HepG2 (cell line): ENCODE measurements at places on chromosomes 2 and 18.
A peak's percentile ranks its signal among the peaks of the same experiment; 100 is the strongest.

GRCh38 chr18:22643731-22644130 lies 226.0 kb upstream of the CTAGE1 start:
- no peak for DNase-seq
- H3K4me3 ChIP-seq, result no peak overlapping the region
- H3K27me3 ChIP-seq, result no peaks in the 10 kb centered on the region

- no peaks in the 10 kb centered on the region for H3K36me3 ChIP-seq
- no peaks in the 10 kb centered on the region for H3K27me3 ChIP-seq
- no peaks in the 10 kb centered on the region for H3K4me1 ChIP-seq
- no peak for DNase-seq
- H3K27ac ChIP-seq, result no peak overlapping the region
Observed at GRCh38 chr2:52210161-52210560, 1178.2 kb upstream of the NRXN1 start.

DNA sequence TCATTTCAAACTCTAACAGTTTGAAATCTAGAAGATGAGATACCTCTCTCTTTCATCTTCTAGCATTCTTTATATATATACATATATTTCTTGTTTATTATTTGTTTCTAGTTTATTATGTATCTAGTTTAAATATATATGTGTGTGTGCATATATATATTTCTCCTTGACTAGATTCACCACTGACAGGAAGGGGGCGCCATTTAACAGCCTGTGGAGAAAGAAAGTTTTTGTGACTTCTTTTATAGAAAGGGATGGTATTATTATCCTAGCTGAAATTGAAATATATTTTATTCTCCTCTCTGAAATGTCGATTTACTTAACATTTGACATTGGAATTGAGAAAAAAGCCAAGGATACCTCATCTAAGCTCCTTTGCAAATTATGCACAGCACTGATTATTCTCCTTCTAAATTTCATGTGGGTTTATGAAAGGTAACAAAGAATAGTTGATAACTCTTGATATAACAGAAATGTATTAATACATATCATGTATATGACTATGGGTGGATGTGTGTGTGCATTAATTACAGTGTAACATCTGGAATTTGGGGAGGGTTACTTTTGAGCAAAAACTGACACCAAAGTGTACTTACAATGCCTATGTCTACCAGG lies 160.7 kb upstream of the NT5C1B start:
- no peak overlapping the region for H3K4me3 ChIP-seq
- H3K27me3 ChIP-seq, result no peaks in the 10 kb centered on the region
- peak; percentile 65 for DNase-seq
- H3K27ac ChIP-seq, result no peak overlapping the region
- H3K4me1 ChIP-seq, result peaks cover 21% of the 10 kb centered on the region

- H3K36me3 ChIP-seq, result peaks cover 17% of the 10 kb centered on the region
- peaks cover 16% of the 10 kb centered on the region for H3K27me3 ChIP-seq
- DNase-seq, result no peak
- H3K27ac ChIP-seq, result no peak overlapping the region
- no peak overlapping the region for H3K4me3 ChIP-seq
Observed at GRCh38 chr2:238167761-238168160, 9.0 kb downstream of the ERFE start.

GRCh38 chr18:42730272-42730671 lies 385.2 kb downstream of the RIT2 start:
- no peak for DNase-seq
- H3K27me3 ChIP-seq, result no peaks in the 10 kb centered on the region
- H3K4me1 ChIP-seq, result no peaks in the 10 kb centered on the region
- H3K36me3 ChIP-seq, result no peaks in the 10 kb centered on the region

- DNase-seq, result peak; percentile 68
- H3K27ac ChIP-seq, result no peak overlapping the region
- H3K27me3 ChIP-seq, result no peaks in the 10 kb centered on the region; the same call in 1 of the 2 replicates
- H3K4me1 ChIP-seq, result peaks cover 19% of the 10 kb centered on the region
- no peaks in the 10 kb centered on the region for H3K36me3 ChIP-seq
- H3K4me3 ChIP-seq, result no peak overlapping the region
Observed at GRCh38 chr2:158045362-158045761, 56.3 kb upstream of the UPP2 start.

GRCh38 chr2:170113168-170113894 lies 64.6 kb upstream of the MYO3B start:
- no peak for DNase-seq
- no peaks in the 10 kb centered on the region for H3K36me3 ChIP-seq
- no peak overlapping the region for H3K27ac ChIP-seq
- no peaks in the 10 kb centered on the region for H3K4me1 ChIP-seq
- H3K27me3 ChIP-seq, result peaks cover 2% of the 10 kb centered on the region; the same call in 1 of the 2 replicates

- H3K27me3 ChIP-seq, result no peaks in the 10 kb centered on the region
- no peak for DNase-seq
- H3K27ac ChIP-seq, result no peak overlapping the region
- H3K36me3 ChIP-seq, result no peaks in the 10 kb centered on the region
Observed at GRCh38 chr2:45699032-45699658, 47.7 kb downstream of the PRKCE start.

- peaks cover 10% of the 10 kb centered on the region for H3K4me1 ChIP-seq
- H3K4me3 ChIP-seq, result no peak overlapping the region
- H3K27ac ChIP-seq, result no peak overlapping the region
- peaks cover 31% of the 10 kb centered on the region for H3K27me3 ChIP-seq
- peak; percentile 23 for DNase-seq
Observed at GRCh38 chr2:28684142-28684858, 67.3 kb upstream of the PPP1CB start.

DNA sequence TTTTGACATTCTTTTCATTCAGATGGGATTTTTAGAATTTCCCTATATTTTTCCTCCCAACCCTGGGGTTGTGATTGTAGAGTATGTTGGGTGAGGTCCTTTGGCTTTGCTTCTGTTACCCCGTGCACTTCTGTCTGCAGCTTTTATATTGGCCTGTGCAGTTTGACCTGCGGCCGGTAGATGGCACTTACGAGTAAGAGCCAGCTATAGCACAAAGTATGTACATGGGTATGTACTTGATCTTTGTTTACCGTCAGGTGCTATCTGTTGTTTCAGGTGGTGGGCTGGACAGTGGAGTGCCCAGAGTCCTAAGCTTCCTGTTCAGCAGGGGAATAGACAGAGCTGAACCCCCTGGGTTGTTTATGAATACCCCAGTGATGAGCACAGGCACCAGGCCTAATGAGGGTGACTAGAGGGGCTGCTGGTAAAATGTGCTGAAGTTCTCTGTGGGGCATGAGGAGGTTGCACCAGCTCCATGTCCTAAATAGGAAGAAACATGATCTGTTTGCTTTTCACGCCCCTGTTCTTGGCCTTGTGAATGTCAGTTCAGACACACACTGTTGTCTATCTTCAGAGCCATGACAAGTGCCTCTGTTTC lies 58.9 kb upstream of the THUMPD2 start:
- no peaks in the 10 kb centered on the region for H3K36me3 ChIP-seq
- no peak overlapping the region for H3K4me3 ChIP-seq
- no peaks in the 10 kb centered on the region for H3K27me3 ChIP-seq
- peak; percentile 61 for DNase-seq
- H3K27ac ChIP-seq, result no peak overlapping the region

- H3K36me3 ChIP-seq, result no peaks in the 10 kb centered on the region
- H3K27me3 ChIP-seq, result no peaks in the 10 kb centered on the region
- no peaks in the 10 kb centered on the region for H3K4me1 ChIP-seq
- no peak for DNase-seq
- H3K4me3 ChIP-seq, result no peak overlapping the region
Observed at GRCh38 chr2:50398766-50399056, 633.2 kb downstream of the NRXN1 start.

DNA sequence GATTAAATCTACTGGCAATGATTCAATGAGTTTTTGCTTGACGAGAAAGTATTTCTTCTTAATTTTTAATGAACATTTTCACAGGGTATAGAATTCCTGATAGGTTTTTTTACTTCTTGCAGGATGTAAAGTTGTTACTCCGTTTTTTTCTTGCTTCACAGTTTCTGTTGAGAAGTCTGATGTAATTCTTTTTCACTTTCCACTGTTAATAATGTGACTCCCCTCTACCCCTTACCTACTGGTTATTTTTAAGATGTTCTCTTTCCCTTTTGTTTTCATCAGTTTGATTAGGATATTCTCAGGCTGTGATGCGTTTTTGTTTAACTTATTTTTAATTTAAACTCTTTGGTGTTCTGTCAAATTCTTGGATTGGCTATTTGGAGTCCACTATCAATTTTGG lies 933.9 kb upstream of the PIK3C3 start:
- no peak for DNase-seq
- H3K27me3 ChIP-seq, result no peaks in the 10 kb centered on the region
- H3K4me1 ChIP-seq, result no peaks in the 10 kb centered on the region
- no peak overlapping the region for H3K4me3 ChIP-seq
- H3K36me3 ChIP-seq, result no peaks in the 10 kb centered on the region
